Activated CD8-positive, alpha-beta memory T cell treated with anti-CD3 and anti-CD28 coated beads for 1 hour (primary cell): ENCODE measurements at places on chromosomes 6 and 20.

DNA sequence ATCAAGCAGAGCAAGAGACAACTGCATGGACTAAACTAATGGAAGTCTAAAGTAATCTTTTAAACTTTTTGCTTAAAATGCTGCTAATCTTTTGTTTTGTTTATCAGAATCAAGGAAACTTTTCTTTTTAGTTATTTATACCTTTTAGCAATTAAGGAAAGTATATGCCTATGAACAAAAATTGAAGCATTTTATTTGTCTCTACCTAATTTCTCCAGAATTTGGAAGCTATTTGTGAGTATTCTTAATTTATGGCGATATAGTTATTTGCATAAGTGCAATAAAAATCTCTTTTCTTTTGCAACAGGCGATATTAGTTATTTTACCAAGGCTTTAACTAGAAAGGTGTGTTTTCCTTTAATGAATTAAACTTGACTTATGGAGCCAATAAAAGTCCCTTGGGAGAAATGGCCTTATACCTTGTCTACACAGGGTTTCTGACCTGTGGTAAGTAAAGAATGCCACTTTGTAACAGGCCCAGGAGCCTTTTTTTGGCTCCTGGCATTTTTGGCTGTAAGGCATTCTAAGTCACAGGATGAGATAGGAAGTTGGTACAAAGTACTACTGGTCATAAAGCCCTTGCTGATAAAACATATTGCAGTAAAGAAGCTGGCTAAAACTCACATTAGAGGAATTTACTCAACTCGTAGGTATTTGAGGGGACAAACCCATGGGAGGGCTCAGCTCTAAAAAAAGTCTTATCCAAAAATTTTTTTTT, 37.2 kb downstream of the TMEM14A start:
- DNase-seq = no peak

DNA sequence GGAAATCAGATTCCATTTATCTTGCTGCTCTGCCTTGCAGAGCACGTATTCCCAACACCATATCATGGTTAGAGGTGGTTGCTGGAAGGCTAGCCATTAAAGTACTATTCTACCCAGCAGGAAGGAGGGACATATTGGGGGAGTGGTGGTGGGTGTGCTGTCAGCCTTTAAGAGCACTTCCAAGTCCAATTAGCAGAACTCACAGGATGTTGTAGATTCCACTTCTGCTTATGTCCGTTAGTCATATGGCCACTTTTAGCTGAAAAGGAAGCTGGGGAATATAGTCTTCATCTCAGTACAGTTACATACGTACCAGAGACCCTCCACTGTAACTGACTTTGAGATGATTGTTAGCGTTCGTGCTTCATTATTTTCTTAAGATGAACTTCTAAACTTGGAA, 94.4 kb downstream of the SAMD3 start:
- DNase-seq = no peak

GRCh38 chr20:5041433-5041832, 40.1 kb upstream of the SLC23A2 start:
- DNase-seq = no peak

GRCh38 chr20:57199656-57200405, 66.6 kb downstream of the BMP7 start:
- DNase-seq = no peak

DNA sequence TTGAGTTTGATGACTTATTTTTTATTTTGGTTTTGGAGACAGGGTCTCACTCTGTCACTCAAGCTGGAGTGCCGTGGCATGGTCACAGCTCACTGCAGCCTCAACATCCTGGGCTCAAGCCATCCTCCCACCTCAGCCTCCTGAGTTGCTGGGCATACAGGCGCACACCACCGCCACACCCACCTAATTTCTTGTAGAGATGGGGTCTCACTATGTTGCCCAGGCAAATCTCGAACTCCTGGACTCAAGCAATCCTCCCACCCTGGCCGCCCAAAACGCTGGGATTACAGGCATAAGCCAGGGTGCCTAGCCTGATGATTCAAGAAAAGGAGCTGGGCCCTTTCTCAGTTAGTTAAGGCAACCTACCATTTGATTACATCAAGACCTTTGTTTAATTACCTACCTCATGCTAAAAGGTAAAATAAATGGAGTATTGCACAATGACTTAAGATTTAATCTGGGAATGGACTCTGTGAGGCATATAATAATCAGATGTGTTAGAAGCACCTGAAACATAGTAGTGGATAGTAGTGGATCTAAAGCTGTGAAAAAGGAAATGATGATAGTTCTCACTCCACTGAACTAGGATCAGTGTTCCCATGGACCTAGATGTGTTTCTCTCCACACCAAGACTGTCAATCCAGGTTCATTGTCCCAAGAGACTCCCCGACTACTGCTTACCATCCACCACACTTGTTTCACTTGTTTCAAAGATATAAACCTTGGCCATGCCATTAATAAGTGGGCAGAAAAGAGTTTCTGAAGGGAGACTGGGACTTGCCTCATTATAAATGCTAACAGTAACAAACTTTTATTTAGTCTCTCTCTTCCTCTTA, 2.1 kb downstream of the TNFRSF21 start:
- DNase-seq = no peak
